ENCODE measurements at places on chromosomes 11 and 22.

- no peak for DNase-seq
Observed at GRCh38 chr22:30080805-30081204, 541 bp downstream of the HORMAD2 start.

- peak; percentile 65 for DNase-seq
Observed at GRCh38 chr11:111001986-111002611, 243.4 kb upstream of the POU2AF2 start.

DNA sequence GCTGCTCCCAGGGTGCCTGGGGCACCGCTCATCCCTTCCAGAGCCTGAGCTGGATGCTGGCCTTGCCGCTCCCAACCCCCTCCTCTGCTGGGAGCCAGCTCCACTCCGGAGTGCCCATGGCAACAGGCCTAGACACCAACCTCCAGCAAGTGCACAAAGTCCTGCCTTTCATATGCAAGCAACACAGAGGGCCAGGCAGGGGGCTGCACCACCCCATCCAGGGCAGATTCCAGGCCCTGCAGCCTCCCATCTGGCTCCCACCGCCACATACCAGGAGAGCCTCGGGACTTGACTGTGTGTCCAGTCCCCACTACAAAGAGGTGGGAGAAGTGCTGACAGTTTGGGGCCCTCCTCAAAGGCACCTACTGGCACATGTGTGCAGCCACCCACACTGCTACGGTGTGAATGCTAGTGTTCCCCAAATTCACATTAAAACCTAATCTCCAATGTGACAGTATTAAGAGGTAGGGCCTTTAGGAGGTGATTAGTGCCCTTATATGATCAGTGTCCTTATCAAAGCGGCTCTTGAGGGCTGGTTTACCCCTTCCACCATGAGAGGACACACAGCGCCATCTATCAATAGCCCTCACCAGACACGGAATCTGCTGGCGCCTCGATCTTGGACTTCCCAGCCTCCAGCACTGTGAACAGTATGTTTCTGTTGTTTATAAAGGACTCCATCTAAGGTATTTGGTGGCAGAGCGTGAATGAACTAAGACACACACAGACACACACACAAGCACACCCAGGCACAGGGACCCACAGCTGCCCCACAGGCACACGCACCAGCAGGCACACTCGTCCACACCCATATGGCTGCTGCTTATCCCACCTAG lies 16.2 kb downstream of the ARVCF start:
- DNase-seq: no peak

DNA sequence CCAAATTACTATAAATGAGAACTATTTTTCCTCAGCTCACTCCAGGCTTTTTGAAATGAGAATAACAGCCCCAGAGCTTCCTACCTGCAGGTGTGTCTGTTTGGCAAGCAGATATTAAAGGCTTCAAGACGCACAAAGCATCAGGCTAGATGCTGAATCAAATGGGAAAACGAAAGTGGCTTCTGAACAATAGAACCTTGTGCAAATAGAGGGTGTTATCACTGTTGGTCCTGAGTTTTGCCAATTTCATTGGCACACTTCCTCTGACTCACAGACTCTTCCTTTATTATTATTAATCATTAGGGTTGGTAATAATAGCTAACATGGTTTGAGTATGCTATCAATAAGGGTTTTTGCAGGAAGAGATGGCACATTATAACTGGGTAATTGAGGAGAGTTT lies 13.4 kb downstream of the SYT13 start:
- no peak for DNase-seq

GRCh38 chr11:16942342-16942741 lies 71.9 kb downstream of the PLEKHA7 start:
- no peak for DNase-seq

GRCh38 chr22:17647991-17648390 lies 9.4 kb downstream of the BCL2L13 start:
- no peak for DNase-seq

DNA sequence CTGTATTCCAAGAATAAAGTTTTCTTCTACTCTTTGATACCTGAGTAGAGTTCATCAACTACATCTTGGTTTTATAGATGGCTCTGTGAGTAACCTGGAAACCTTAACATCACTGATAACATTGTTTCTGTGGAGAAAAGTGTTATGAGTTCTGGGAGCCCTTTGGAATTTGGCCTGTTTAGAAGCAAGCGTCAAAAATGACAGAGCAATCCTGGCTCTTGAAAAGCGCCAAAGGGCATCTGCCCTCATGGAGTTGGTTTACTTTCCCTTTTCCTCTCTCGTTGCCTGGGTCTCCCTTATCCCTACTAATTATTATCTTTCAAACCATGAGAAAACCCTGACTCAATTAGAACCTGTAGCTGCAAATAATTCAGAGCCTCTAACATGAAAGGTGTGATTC lies 140.1 kb downstream of the DBX1 start:
- no peak for DNase-seq

Data from forelimb muscle (tissue), 1 donor.